ENCODE measurements at places on chromosomes 7 and 10. TPM values are rescaled to one million over a fixed set of nuclear protein-coding genes. Genes with fewer than 3 reads are reported as not detected.

Gene RP9
- 14.2 TPM for total RNA-seq

DNA sequence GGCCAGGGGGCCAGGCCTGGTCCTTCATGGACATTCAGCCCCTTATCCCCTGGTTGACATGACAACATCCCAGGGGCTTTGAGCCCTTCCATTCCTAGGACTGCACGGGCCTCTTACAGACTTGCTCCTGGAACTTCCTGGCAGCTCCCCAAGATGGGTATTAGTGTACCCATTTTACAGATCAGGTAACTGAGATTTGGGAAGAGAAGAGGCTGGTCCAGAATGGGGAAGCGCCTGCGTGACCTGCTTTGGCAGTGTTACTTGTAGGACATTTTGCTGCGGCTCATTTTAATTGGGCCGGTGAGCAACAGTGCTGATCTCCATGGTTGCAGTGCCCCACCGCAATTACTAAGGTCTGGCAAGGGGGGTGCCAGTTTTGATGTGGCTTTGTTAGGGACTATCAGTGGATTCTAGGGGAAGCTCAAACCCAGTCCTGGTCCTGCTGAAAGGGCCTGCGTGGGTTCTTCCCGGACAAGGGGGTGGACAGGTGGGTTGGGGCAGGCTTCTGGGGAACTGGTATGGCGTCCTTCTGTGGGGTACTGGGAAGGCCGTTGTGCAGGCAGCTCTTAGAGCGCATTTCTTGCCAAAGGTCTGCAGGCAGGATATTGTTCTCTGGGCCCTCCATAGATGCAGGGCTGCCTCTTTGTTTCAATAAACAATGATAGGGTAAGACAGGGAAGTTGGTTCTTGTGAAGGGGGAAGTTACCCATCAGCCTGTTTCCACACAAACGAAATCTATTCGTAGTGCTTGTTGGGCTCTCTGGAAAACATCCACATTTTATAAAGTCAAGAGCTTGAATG lies 137.6 kb downstream of the RGS10 start:
- peaks cover 32% of the 10 kb centered on the region for H3K4me1 ChIP-seq
- no peaks in the 10 kb centered on the region for H3K36me3 ChIP-seq
- no peak for DNase-seq
- H3K4me3 ChIP-seq = no peak overlapping the region

DNA sequence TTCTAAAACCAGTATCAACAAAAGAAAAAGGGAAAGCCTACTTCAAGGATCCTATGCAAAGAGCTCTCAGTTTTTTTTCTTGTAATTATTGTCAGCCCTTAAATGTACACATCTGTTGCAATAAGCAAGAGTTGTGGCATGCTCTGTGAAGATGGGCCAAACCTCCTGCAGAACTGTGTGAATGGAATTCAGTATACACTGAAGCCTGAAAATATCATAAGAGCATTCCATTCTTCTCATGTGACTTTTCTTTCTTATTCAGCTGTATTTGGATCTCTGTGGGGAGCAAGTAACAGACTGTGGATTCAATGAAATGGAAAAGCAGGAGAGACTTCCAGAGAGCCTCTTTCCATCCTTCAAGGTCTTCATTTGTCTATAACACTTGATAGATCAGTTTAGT lies 130.7 kb downstream of the SAMD9 start:
- H3K4me1 ChIP-seq = no peaks in the 10 kb centered on the region
- no peak overlapping the region for H3K4me3 ChIP-seq
- no peak overlapping the region for H3K27ac ChIP-seq
- no peak for DNase-seq

DNA sequence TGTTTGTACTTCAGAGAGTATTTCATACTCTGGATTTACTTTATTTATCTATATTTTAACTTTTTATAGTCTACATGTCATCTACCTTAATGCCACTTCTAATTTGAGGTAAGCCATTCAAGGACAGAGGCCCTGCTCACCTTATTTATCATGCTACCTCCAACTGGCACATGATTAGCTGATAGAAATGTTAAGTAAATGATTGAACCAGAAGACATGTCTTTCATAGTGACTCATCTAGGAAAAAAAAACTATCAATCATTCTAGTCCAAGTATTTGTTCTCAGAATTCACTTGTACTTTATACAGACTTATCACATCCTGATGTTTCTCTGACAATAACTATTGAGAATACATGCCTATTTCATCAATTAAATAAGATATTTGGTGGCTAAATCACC lies 856.3 kb downstream of the XPNPEP1 start:
- no peaks in the 10 kb centered on the region for H3K4me1 ChIP-seq
- H3K27ac ChIP-seq = no peak overlapping the region
- H3K4me3 ChIP-seq = no peak overlapping the region
- DNase-seq = no peak
- H3K27me3 ChIP-seq = no peaks in the 10 kb centered on the region
